ENCODE measurements at places on chromosomes 5 and 9.

- no peak for DNase-seq
Measured at GRCh38 chr9:133472753-133473378, 6.0 kb downstream of the SLC2A6 start.

- DNase-seq, result no peak
Measured at GRCh38 chr9:91784673-91785446, 165.2 kb downstream of the ROR2 start.

DNA sequence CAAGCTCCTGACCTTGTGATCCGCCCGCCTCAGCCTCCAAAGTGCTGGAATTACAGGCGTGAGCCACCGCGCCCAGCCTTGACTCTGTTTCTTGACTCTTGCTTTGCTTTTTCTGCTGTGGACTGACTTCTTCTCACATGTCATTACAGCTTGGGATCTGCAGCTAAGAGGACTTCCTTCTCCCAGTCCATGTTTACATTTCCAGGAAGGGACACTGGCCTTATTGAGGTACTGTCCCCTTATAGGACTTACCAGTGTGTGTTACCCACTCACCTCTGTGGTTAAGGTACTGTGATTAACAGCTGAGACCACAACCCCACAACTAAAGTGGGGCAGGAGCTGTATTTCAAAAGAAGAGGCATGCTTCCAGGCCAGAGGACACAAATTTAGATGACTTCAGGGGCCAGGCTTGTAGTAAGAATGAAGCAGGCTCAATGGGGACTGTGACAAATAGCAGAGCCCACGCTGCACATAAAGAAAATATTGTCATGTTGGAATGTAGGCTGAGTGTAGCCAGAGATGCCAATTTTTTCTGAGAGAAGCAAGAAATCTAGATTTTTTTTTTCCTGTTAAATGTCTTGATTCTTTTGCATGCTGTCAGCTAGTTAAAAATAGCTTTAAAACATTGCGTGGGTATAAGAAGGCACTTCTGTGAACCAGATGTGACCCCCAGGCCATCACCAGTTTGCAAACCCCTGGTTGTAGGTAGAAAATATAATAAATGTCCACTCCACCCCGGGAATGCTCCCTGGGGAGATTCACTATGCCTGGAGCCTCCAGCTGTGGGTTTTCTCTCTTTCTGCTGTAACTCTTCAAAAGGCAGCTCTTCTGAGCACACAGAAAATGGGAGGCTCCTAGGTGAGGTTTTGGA lies 75.0 kb downstream of the PTPDC1 start:
- no peak for DNase-seq

DNA sequence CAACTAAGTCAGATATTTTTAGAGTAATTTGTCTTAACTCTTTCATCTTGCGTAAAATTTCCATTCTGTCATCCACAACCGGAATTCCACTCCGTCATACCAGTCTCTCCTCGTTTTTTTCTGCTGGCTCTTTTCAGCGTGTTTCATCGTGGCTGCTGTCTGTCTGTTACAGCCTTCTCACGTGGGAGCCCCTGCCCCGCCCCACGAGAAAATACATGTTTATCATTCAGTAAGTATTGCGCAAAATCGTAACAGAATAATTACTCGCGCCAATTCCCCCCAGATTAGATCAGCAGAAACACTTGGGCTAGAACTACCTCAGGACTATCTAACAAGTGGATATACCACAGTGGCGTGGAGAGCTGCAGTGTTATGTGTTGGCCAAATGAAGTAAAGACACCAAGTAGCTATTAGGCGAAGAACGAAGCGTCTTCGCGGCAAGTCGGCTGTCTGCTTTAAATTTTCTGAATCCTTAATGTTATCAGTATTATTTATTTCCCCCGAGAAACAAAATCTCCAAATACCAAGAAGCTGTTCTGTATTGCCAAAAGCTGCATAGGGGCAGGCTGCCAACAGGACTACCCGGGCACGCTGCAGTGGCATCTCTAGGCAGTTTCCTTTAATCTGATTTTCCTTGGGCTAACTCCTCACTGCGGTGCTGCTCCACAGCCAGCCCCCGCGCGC lies 566 bp upstream of the FOCAD start:
- peak; percentile 2 for DNase-seq

- DNase-seq, result no peak
Measured at GRCh38 chr5:141814064-141814964, 63.9 kb downstream of the PCDH1 start.

DNA sequence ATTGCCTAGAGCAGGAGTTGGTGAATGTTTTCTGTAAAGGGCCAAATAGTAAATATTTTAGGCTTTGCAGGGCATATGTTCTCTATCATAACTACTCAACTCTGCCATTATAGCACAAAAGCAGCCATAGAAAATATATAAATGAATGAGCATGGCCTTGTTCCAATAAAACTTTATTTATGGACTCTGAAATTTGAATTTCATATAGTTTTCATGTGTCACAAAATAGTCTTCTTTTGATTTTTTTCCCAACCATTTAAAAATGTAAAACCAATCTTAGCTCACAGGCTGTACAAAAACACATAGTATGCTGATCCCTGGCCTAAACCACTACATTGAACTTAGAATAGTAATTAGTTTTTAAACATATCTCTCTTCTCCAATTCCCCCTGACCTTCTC lies 179.6 kb downstream of the ZNF462 start:
- no peak for DNase-seq

GRCh38 chr9:6133346-6134063 lies 82.1 kb upstream of the IL33 start:
- DNase-seq, result no peak

DNA sequence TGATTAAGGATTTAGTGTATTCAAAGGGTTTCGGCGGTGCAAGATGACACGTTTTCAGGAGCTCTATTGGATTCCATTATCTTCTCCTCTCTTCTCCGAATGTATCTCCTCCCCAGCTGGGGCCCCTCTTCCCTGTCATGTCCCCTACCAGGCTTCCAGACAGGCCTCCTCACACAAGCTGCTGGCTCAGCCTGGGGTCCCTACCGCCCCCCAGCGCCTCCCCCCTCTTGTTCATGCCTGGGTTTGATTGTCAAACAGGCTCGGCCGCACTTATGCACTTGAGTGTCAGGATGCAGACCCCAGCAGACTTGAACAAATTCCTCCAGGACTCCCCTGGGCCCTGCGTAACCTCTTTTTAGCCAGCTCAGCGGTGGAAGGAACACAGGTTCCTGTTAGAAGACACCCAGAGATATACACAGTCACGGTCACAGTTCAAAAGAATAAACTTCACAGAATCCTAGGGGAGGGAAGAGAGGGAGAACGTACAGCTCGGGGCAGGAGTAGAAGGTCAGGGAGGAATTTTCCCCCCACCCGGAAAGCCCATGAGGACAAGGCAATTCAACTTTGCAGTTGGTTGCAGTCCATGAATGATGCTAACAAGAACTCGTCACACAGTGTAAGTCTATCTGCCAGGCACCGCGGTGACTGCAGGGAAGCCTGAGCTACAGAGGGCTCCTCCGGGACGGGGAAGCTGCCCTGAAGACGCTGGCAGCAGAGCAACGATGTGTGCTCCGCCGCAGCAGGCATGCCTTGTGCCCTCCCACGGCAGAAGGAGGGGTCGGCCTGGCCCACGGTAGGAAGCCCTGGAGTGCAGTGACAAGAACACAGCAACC lies 560.0 kb downstream of the BNC2 start:
- no peak for DNase-seq

DNA sequence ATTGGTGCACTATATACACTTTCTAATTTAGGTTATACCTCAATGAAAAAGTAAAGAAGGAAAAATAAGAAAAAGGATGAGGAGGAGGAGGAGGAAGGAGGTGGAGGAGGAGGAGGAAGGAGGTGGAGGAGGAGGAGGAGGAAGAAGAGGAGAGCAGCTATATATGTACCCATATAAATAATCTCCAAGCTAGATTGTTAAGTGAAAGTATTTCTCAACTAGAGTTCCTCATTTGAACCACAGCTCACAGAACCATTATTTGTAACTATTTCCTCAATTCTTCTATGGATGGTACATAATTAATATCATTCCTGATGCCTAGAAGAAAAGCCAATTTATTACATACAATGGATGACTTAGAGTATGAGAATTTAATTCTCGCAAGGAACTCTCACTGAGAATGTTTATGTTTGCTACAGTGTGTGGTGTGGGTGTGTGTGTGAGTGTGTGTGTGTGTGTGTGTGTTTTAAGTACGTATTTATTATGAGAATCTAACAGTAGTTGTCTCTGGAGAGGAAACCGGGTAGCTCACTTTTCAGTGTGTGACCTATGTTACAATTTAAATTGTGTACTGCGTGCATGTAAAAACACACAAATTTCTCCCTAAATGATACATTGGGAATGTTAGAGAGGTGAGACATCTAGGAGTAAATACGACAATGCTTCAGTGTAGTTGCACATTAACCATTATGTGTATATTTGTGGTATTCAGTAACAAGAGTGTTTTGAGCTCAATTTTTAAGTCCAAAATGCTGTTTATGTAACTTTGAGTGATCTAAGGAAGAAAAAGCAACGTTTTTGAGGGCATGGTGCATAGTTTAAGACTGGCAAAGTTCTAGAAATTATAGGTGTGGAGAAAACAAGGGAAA lies 20.2 kb upstream of the NREP start:
- no peak for DNase-seq

DNA sequence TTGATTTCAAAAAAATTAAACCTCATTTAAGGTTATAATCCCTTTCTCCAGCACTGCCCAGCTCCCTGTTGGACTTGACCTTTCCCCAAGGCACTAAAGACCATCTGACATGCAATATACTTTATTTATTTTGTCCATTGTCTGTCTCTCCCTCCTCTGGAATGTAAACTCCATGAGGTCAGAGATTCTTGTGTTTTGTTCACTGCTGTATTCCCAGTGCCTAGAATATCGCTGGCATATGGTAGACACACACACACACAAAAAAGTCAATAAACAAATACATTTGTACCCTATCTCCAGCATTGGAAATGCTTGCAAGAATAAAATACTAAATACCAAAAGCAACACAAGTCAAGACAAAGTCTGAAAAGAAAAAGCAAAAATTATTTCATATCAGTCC lies 17.3 kb upstream of the ARSB start:
- no peak for DNase-seq

DNA sequence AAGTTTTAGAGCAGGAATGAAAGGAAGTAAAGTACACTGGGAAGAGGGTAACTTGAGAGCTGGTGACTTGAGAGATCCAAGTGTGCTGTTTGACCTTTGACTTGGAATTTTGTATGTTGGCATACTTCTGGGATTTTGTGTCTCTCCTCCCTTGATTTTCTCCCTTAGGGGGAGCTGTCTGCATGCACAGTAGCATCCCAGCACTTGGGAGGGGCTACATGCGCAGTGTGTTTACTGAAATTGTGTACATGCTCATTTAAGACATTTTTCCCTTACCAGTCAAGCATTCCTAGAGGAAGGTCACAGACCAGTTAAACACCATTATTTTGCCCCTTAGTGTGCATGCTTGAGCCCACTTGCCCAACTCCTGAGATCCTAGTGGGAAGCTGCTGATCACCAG lies 120.1 kb downstream of the ZNF622 start:
- DNase-seq, result no peak

- DNase-seq, result no peak
Measured at GRCh38 chr9:100014846-100015245, 84.0 kb downstream of the ERP44 start.

GRCh38 chr5:176675676-176676360 lies 28.5 kb downstream of the TSPAN17 start:
- DNase-seq, result no peak

DNA sequence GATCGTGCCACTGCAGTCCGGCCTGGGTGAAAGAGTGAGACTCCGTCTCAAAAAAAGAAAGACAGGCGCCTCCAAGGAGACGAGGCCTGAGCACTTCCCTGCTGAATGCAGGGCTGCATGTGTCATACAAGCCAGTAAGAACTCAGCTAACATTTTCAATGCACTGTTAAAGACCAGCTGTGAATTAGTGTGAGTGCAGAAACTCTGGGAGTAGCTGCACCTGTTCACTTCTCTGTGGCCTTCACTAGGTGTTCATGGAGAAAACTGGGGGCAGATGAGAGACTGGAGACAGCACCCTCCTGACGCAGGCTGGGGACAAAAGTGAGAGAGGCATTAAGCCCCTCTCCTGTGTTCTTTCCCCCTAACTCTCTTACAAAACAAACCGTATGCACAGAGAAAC lies 41.8 kb downstream of the FBXO10 start:
- DNase-seq, result no peak

DNA sequence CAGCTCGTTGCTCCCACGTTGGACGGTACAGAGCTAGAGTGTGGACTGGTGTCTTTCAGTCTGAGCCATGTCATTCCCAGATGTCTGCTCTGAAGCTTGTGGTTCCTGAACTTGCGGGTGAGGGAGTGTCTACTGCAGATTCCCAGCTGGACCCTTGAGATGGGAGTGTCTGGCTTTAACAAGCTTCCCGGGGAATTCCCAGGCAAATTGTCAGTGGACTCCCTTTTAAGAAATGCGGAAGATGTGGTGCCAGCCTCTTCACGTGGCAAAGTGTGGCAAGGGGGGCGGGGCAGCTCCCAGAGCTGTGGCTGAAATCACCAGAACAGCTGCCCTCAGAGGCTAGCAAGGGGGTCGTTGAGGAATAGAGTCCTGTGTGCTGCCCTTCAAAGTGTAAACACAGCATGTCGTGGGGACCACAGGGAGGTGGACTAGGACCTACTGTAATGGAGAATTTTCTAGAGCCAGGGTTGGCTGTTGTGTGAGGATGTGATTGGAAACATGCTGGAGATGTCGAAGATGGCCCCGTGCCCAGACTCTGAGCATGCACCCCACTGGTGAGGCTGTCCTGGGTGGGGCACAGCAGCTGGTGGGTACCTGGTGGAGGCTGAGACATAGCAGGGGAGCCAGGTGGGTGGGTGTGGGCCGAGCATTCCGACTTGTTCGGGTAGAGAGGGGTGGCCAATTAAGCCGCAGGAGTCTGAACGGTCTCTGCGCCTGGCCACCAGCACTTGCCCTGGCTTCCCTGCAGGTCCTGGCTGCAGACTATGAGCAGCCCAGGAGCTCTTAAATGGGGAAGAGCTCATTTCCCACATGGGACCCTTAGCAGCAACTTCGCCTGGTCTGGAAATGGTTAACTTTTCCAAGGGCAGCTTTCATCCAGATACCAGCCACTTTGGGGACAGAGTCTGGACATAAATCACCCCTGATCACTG lies 37.4 kb downstream of the PRRX2 start:
- DNase-seq, result no peak

DNA sequence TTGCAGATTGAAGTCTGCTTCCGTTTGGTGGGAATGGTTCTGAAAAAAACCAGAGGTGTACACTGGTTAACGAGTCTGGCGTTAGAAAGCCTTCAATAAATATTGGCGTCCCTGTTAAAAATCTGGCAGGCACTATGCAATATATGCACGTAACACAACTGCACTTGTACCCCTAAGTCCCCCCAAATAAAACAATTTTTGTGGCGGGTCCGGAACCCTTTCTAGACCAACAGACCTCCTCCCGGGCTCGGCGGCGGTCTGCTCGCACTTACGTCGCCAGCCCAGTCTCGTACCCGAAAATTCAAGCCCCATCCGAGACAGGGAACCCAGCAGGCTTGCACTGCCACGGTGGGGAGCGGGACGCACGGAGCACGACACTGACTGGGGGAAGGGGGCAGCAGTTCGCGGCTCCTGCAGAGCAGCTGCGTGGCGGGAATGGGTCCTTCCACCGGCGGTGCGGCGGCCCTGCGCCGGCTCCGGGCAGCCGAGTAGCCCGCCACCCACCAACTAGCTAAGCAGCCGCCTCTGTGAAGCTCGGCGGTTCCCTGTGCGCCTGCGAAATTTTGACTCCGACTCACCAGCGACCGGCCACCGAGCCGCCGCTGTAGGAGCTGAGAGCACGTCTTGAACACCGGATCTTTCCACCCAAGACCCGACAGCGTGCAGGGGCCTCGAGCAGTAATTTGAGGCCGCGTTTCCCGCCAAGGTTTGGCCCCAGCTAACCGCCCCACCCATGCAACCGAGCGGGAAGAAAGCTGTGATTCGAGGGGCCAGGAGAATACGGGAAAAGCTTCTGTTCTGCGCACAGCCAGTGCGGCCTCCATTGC lies 3.9 kb downstream of the MCIDAS start:
- DNase-seq, result no peak

Data from stimulated activated CD8-positive, alpha-beta memory T cell treated with anti-CD3 and anti-CD28 coated beads, Interleukin-4, amount 100 ng/mL, for 1 hour (primary cell).